ENCODE measurements at places on chromosomes 12 and 14.
A peak's percentile ranks its signal among the peaks of the same experiment; 100 is the strongest.

GRCh38 chr12:28191051-28192048, 1.1 kb downstream of the CCDC91 start:
- peak; percentile 61 for DNase-seq

DNA sequence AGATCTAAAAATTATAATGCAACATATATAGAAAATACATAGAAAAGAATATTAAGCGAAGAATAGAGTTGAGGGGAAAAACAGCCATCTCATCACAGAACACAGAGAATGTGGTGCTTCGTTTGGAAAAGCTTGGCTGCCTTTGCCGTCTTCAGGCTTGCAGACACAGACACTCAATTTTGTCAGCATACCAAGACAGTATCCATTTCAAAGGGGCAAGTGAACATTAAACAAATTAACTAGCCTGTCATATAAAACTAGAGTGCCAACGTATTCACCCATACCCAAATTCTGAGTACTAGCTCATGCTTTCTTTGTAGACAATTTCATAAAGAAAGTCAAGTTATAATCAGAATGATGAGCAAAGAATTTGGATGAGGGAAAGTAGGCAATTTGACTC, 40.5 kb downstream of the DMAC2L start:
- no peak for DNase-seq

DNA sequence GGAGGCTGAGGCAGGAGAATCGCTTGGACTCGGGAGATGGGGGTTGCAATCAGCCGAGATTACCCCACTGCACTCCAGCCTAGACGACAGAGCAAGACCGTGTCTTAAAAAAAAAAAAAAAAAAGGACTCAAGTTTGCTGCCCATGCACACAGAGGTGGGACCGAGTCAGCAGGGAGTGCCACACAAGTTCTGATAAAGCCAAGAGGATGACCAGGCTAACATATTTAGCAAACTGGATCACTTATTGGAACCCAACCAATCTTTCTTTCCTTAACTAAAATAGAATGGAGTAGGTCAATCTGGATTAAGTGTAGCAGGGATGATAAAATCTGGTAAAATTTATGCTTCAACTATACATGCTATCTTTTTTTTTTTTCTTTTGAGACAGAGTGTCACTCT, 190.4 kb upstream of the FOXN3 start:
- DNase-seq: no peak

GRCh38 chr12:91836696-91837095, 308.9 kb downstream of the BTG1 start:
- DNase-seq: no peak

GRCh38 chr12:66539431-66539830, 139.4 kb downstream of the GRIP1 start:
- no peak for DNase-seq

DNA sequence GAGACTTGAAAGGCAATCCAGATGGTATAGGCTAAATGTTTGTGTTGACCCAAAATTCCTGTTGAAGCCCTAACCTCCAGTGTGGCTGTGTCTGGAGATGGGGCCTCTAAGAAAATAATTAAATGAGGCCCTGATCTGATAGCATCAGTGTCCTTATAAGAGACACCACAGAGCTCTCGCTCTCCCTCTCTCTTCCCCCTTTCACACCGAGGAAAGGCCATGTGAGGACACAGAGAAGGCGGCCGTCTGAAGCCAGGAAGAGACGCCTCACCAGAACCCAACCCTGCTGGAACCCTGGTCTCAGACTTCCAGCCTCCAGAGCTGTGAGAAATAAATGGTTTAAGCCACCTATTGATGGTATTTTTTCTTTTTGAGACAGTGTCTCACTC, 87.5 kb downstream of the SCARB1 start:
- no peak for DNase-seq

DNA sequence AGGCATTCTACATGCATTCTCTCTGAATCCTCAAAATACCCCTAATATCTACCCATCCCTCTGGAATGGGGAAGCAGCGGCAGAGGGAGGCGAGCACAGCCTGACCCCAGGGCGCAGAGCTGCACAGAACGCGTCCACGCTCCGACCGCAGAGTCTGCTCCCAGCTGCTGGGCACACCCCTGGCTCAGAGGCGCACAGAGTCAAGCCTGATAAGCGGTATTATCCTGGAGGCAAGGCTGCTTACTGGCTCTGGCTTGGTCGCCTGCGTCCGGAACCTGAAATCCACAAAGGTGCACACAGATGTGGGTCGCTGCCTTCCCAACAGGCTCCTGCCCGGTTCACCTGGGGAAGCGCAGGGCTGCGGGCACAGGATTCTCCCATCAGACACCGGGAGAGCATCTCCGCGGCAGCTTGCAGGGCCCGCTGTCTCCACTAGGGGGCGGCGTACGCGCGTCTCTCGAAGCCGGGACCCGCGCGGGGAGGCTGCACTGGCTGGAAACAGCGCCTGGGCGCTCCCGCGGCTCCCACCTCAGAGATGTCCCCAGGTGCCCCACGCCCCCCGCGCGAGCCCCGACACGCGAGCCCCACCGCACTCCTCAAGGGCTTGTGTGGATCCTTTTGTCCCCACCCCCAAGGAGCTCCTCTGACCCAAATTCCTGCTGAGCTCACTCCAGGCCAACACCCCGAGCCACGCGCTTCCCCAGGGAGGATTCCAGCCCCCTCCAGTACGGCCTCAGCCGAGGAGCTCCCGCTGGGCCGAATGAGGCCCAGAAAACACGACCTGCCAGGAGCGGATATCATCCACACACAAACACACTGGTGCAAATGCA, 120.1 kb upstream of the FZD10 start:
- peak; percentile 89 for DNase-seq

GRCh38 chr12:133058203-133059113, 21.1 kb downstream of the ZNF84 start:
- DNase-seq: no peak

DNA sequence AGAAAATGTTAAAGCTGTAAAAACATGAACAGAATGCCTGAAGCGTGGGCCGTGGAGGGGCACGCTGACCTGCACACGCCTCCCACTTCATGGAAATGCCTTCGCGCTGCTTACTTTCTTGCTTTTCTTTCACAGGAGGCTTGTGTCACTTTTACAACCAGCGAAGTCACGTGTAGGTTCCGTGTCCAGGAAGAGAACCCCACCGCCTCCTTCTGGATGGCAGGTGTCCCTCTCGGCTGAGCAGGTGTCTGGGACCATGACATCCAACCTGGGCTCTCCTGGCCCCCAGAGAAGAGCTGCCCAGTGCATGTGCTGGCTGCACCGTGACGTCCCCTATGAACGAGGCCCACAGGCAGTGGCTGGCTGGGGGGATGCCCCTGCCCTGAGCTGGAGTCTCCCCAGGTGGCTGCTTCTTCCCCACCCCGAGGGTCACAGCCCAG, 345.0 kb upstream of the SFSWAP start:
- no peak for DNase-seq

GRCh38 chr14:102949062-102949800, 26.8 kb downstream of the AMN start:
- DNase-seq: peak; percentile 63

- no peak for DNase-seq
These were observed 24.2 kb downstream of the CRACR2A start for GRCh38 chr12:3728686-3729085.

GRCh38 chr12:51806896-51807295, 41.6 kb downstream of the FIGNL2 start:
- DNase-seq: no peak

DNA sequence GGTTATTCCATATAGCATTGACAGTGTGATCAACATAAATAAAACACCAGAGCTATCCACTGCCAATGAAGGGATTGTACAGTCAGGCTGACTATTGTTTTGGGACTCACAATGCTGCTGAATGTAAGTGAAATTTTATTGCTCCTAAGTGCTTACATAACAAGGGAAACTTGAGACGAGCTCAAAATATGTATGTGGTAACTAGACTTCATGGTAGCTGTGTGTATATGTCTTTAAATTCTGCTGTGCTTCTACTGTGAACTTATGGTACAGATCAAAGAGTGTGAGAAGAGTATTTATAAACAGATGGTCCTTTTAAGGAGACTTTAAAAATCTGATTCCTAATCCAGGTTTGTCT, 6.9 kb downstream of the FLRT2 start:
- DNase-seq: no peak

GRCh38 chr12:104467346-104467837, 10.6 kb downstream of the CHST11 start:
- DNase-seq: no peak

- DNase-seq: no peak
These were observed 104.7 kb downstream of the VEZT start for GRCh38 chr12:95322326-95322725.

GRCh38 chr12:3992945-3993344, 119.7 kb upstream of the PARP11 start:
- DNase-seq: no peak

GRCh38 chr12:102480406-102480805, at the start of gene IGF1:
Gene IGF1 (minus strand): TSS chr12:102480563. CDS start chr12:102480381, 182 bp downstream.
- no peak for DNase-seq

DNA sequence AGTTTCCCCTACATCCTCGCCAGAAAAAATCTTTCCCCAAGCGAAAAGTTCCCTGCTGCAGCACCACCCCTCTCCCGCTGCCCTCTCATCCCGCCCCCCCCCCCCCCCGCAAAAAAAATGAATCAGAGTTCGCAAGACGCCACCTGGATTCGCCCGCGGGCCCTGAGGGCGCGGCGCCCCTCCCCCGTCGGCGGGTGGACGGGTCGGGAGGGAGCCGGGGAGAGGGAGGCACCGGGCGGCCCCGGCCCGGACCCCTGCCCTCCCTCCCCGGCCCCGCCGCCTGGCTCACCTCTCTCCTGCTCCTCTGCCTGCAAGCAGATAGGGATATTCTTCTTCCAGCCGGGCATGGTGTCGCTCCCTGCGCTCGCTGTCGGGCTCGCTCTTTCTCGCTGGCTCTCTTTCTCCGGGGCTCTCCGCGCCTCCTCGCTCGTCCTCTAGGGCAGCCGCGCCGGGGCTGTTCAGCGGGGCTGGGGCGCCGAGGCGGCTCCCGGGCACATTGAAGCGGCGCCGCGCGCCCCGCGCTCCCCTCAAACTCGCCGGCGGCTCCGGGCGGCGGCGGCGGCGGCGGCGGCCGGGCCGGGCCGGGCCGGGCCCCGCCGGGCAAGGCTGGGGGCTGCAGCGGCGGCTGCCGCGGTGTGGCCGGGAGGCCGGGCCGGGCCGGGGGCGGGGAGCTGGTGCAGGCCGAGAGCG, 200.3 kb upstream of the CAND1 start:
- peak; percentile 74 for DNase-seq

DNA sequence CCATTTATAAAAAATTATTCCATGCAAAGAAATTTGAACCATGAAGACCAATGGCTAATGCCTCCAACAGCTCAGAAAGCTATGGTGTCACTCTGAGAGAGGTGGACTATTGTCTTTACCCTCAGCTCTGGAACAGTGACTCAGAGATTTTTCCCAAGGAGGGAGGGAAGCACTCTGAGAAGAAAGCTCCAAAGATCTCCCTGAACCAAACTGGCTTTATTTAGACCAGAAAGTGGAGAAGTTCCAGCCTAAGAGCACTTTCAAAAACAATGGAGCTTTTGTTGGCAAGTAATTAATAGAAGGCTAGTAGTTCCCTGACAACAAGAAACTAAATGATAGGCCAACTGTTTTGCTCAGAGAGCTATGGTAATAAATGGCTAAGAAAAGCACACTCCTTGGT, 599.9 kb upstream of the MDGA2 start:
- no peak for DNase-seq

- DNase-seq: no peak
These were observed 116.7 kb downstream of the LMNTD1 start for GRCh38 chr12:25436206-25437030.

GRCh38 chr12:105671720-105672119, 341.2 kb downstream of the C12orf75 start:
- no peak for DNase-seq

DNA sequence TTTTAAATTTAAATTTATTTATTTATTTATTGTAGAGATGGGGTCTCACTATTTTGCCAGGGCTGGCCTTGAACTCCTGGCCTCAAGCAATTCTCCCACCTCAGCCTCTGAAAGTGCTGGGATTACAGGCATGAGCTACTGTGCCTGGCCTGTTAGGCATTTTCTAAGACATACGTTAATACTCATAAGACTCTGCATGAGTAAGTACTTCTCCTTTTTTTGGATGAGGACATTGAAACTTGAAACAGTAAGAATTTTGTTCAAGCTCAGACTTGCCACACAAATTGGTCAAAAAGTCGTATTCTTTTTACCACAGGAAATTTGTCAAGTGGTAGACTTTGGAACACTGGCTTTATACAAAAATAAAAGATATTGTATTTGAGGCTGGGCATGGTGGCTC, 187.4 kb upstream of the RASSF8 start:
- DNase-seq: no peak

- no peak for DNase-seq
These were observed 5.9 kb upstream of the FOXN3 start for GRCh38 chr14:89422952-89423345.

- no peak for DNase-seq
These were observed 92.7 kb upstream of the PRMT8 start for GRCh38 chr12:3398196-3398789.

- DNase-seq: no peak
These were observed 136.4 kb downstream of the SLC35F4 start for GRCh38 chr14:57729208-57730187.

Measured in activated CD8-positive, alpha-beta memory T cell treated with anti-CD3 and anti-CD28 coated beads, Interleukin-2, amount 50 U/mL, for 48 hours (primary cell).